ENCODE measurements at places on chromosomes 13 and 19.

- no peak for DNase-seq
Measured at GRCh38 chr19:46678110-46678732, 17.2 kb upstream of the DACT3 start.

- no peak for DNase-seq
Measured at GRCh38 chr13:58994777-58995176, 1169.0 kb downstream of the DIAPH3 start.

DNA sequence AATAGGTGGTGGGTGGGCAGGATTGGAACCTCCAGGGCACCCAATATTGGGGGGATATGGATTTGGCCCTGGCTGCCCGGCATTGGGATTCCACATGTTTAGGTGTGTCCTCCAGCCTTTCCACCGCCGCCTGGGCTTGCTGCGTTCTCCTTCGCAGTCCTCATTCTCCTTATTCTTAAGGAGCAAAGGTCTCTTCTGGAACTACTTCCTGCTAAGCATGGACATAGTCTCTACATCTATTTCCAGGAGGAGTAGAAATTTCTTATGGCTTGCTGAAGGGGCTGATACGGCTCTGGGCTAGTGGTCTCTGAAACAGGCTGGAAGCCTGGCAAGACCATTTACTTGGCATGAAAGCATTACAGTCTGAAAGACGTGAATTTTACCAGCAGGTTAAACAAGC is 9.2 kb upstream of the FCGBP start:
- no peak for DNase-seq

- no peak for DNase-seq
Measured at GRCh38 chr13:64471916-64472315, 2758.2 kb downstream of the PCDH9 start.

All from prostate gland (tissue), 2 donors.